ENCODE measurements at places on chromosomes 16 and 17.
A peak's percentile ranks its signal among the peaks of the same experiment; 100 is the strongest.

DNA sequence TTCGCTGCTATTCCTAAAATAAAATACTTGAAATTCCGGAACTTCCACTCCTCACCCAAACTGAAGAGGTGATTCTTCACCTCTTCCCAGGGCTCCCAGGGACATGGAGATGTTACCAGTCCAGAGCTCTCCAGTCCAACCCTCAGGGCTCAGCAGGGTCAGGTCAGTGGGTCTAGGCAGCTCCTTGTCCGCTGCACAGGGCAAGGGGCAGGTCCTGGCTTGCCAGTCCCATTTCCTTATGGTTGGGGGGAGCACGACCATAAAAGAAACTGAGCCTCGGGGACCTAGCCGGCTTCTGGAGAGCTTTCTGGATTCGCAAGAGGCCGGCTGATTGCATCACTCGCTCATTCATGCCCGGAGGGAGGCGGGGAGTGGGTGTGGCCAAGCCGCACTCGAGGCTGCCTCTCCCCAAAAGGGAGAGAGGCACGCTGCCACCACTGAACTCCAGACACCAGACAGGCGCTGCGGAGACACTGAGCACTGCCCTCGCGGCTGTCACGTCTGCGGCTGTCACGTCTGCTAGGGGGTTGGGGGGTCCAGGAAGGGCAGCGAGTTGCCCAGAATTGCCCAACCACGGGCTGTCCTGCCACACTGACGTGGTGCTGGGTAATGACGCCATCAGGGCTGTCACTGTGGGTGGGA lies 15.8 kb downstream of the SLC7A5 start:
- DNase-seq = peak; percentile 94

DNA sequence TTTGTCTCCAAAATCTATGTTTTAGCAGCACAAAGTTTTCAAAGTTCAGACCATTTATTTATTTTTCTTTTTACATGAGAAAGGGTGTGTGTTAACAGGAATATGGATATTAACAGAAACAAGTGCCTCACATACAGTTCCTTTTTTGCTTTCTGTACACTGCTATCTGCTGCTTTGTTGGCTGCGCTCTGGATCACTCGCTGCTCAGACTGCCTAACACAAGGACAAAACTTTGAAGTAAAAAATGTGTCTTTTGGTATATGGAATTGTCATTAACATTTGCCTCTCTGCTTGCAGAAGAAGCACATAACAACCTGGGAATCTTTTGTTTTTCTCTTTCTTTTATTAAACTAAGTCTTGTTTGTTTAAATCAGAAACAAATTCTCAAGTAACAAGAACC lies 262.8 kb downstream of the ZFHX3 start:
- DNase-seq = no peak

GRCh38 chr17:72702136-72702735 lies 390.3 kb downstream of the SLC39A11 start:
- no peak for DNase-seq

DNA sequence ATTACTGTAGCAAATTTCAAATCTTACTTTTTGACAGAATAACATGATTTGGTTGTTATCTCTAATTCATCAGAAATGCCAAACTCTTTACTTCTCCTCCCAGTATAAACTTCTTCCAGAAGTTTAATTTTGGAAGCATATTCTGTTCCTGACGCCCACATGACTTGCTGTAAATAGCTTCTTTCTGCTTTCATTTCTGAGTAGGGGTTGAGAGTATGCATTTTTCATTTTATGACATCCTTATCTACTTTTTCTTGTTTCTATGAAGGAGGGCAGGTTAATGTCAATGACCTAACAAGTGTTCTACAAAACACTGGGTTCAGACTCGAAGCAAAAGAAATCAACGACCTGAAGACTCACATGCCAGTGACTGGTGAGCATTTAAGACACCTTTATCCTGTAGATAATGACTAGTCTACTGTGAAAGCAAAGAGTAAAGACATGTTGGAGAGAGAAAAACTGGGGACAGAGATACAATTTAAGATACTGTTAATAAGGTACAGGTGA lies 36.5 kb upstream of the EFCAB3 start:
- no peak for DNase-seq

DNA sequence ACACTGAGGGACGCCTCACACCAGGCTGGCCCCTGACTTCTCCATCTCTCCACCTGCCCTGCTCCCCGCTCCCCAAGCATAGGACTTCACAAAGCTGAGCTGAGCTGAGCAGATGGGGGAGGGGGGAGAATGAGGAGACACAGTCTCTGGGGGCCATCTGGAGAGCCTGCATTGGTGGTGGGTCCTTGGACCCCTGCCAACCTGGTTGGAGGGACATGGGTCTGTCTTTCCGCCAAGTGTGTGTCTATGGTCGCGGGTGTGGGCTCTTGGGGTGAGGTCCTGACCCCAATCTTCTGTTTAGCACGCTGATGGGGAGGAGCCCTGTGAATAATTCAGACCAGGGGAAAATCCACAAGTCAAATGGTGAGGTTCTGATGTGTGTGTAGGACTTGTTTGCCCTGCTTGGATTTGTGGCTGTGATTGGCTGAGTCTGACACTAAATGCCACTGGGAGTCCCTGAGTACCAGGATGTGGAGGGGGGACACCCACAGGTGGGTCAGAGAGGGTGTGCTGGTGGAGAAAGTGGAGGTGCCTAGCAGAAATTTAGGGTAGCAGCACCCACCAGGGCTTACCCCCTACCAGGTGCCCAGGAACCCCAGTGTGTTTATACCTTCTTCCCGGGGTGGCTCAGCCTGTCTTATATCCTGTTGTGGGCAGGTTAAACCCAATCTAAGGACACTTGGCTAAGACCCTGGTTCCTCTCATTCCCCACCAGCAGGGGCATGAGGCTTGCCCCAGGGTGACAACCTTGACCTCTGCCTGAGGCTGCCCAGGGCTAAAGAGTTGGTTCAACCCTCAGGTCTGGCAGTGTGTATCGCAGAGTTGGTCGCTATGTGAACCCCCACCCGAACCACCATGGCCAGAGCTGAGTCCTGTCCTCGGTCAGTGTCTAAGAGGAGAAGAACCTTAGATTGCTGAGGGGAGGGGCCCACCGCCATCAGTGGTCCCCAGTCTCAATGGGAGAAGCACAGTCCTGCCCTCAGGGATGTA lies 2.1 kb downstream of the FMNL1 start:
- DNase-seq = peak; percentile 62

- DNase-seq = no peak
Observed at GRCh38 chr17:18213666-18214270, 11.7 kb upstream of the LLGL1 start.

DNA sequence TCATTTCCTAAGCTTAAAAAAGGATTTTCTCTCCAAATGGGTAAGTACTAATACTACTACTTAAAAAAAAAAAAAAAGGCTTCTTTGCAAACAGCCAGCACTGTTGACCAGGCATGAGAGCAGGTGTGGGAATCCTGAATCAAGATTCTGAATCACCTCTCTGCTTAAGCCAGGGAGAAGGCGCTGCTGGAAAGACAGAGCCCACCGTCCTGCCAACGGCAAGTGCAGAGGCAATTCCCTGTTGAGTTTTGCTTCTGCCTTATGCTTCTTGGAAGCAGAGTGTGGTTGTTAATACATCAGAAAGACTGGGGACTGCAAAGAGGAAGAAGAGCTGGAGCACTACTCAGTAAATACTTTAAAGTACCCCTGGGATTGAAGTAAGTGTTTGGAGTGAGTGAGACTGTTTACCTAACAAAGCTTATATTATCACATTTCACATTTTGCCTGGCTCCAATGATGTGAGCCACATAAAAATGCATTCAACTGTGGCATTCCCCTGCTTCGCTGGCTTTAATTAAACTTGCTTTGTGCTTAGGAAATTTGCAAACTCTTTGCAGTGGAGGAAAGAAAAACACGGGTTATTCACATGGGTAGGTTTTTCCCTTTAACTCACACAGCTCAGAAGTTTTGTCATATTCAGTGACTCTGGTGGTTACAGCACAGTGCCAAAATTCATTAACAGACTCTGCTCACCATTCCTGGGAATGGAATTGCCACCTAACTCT lies 86.0 kb upstream of the KIF2B start:
- DNase-seq = no peak

GRCh38 chr17:62706598-62707424 lies 79.3 kb downstream of the MRC2 start:
- DNase-seq = no peak

GRCh38 chr16:74565378-74565777 lies 41.5 kb downstream of the GLG1 start:
- no peak for DNase-seq

DNA sequence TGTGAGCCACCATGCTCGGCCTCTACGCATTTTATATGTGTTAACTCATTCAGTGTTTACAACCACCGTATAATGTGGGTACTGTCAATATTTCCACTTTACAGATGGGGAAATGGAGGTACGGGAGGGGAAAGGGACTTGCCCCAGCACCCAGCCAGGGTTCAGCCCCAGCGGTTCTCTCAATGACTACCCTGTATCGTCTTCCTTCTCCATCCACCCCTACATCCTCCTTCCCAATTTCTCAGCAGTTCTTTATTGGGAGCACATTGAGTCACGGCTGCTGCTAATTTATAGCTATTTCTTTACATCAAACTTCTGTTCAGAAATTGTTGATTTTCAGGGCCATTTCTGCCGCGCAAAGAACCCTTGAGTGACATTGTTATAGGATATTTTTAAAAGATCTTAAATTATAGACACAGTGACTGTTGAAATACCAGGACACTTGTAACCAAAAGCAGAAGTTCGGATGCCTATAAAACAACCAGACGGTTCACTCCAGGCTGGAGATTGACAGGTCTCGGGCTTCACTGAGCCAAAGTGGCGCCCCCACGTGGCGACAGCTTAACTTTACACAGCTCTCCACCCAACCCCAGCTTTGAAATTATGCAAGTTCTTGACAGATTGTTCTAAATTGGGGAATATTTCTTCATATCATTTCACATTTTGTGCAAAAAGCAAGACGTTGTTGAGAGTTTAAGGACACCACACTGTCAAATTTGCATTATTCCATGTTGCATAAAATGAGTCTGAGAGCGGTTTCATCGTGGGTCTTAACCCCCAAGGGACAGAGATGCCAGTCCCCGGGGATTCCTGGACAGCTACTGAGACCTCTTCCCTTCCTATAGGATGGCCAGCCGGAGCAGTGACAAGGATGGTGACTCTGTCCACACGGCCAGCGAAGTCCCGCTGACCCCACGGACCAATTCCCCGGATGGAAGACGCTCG lies 11.8 kb downstream of the SYT17 start:
- peak; percentile 20 for DNase-seq

GRCh38 chr17:79960788-79961522 lies 74.7 kb downstream of the TBC1D16 start:
- no peak for DNase-seq

GRCh38 chr17:7513850-7514419 lies 29.8 kb downstream of the POLR2A start:
- DNase-seq = no peak

Measured in CD4-positive, alpha-beta T cell treated with Interleukin-17A for 4 hours (primary cell).